ENCODE measurements at places on chromosomes 13 and 19.

DNA sequence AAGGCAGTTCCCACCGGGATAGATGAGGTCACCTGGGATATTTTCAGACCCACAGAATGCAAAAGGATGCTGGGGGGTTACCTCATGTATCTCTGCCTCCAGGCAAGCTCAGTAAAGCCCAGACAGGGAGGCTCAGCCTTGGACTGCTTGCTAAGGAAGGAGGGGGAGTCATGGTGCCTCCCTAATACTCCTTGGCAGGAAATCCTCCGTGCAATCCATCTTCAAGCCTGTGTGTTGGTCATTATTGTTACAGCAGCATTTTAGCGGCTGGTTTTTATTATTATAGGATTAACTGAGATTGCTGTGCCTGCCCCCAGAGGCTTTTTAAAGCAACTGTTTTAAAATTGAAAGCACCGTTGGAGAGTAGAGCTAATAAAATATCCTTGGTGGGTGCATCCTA lies 188.5 kb upstream of the UBL3 start:
- DNase-seq: no peak

GRCh38 chr13:42615691-42616090 lies 41.7 kb downstream of the TNFSF11 start:
- DNase-seq: peak; percentile 42

GRCh38 chr19:39479916-39480315 lies 722 bp upstream of the TIMM50 start:
- DNase-seq: no peak

DNA sequence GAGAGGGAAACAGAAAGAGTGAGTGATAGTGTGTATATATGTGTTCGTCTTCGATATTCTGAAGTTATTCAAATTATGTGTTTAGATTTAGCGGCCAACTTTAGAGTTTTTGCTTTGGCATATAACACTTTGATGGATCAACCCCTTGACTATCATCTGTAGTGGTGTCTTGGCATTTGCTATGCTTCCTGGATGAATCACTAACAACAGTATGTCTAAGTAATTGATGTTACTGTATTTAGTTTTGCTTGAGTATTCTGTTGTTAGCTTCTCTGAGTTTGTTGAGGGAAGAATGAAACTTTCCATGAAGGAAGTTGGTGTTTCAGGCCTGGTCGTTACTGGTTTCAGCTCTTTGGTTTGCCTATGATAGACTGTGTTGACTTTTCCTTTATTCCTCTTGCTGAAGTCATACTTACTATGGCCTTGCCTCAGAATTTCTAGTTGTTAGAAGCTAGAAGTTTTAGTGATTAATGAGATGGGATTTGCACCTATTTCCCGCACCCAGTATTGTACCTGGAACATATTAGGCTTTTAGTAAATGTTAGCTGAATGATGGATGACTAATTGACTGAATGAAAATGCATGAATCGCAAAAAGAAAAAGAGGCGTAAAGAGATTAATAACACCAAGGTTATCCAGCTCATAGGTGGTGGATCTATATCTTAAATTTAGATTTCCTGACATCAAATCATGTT lies 20.7 kb downstream of the NDFIP2 start:
- DNase-seq: no peak

DNA sequence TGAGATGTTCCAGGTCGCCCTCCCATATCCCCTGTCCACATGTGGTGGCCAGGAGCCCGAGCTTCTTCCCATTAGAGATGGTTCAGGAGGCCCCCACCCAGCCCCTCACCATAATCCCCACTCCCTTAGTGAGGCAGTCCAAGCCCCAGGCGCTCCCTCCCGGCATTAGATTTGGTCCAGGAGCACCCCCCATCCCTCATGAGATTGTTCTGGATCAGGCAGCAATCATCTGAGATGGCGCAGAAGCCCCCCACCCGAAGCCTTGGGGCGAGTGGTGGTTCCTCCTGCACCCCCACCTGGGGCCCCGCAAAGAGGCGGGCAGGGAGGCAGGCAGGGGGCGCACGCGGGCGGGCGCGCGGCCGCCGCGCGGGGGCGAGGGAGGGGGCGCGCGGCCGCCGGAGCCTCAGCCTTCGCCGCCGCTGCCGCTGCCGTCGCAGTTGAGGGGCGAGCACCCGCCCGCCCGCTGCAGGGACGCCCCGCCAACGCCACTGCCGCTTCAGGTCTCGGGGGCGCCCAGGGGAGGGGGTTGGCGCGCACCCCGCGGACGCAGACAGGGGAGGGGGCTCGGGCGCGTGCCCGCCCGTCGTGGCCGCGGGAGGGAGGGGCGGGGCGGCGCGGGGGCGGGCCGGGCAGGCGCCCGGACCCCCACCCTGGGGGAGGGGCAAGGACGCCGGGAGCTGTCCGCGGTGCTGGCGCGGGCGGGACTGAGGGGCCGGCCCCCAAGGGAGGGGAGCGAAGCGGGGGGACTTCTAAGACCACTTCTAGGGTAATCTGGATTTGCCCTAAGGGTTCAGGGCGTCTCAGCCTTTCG lies 46.4 kb upstream of the SHKBP1 start:
- peak; percentile 90 for DNase-seq

GRCh38 chr19:18340990-18341868 lies 831 bp downstream of the PGPEP1 start:
- DNase-seq: peak; percentile 14

DNA sequence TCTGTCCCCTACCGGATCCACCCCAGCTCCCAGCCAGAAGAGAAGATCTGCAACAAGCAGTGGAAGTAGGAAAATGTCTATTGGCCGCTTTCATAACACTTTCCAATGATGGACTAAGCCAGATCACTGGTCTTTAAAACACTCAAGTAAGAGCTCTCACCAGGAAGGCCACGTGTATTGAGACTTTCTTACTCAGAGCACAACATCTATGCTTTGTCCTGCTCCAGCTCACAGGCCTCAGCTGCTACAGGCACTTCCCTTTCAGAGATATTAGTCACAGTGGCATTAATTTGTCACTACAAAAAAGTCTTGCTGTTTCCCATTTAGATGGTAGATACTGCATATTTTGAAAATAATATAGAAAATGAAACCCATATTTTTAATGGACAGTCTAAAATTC lies 164.2 kb downstream of the ABCC4 start:
- DNase-seq: no peak

DNA sequence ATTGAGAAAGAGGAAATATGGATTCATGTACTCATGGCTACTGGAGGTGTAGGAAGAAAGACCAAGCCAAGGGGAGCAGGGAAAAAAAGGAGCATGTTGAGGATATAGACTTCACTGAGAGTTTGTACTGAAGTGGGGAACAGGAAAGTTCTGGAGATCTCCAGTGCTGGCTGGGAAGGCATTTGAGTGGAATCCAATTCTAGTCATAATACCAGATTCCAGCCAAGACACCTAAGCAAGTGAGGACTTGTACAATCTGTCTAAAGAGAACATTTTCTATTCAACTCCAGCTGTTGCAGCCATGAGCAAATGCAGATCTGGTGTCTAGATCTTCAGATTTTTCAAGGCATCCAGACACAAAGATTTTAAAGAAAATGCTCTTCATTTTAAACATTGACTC lies 412.5 kb downstream of the OXGR1 start:
- DNase-seq: no peak

GRCh38 chr13:106041445-106041844 lies 494.0 kb downstream of the EFNB2 start:
- DNase-seq: no peak

DNA sequence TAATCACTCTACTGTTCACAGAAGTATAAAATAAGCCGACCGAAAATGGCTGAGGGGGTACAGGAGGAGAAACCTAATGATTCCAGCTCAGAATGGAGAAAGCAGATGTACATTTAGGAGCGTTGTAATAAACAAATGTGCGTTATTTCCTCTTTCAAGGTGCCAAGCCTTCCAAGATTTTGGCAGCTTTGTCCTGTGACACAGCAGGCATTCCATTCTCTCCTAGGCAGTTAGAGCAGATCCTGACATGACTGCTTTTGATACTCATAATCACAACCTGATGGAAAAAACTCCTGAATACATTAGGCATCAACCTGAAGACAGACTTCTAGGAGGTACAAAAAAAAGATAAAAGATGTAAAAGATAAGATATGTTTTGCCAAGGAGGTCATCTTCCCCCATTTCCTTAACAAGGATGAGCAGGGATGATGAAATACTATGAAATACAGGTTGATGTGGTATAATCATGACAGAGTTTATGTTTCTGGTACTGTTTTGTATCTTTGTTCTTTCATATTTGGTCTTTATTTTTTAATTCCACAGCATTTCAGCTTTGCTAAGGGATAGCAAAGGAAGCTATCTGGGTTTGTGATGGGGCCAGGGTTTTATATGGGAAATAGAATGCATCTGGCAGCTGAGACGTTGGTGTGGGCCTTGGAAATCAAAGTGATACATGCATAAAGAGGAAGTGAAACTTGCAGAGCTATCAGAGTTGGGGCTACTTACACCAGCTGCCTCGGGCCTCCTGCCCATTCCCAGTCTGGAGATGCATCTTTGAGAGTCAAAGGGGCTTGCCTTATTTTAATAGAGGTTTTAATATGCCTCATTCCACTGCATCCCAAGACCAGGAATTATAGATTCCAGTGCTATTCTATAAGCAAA lies 222.5 kb downstream of the OXGR1 start:
- peak; percentile 14 for DNase-seq

GRCh38 chr13:21548577-21548976 lies 55.4 kb downstream of the MICU2 start:
- no peak for DNase-seq

DNA sequence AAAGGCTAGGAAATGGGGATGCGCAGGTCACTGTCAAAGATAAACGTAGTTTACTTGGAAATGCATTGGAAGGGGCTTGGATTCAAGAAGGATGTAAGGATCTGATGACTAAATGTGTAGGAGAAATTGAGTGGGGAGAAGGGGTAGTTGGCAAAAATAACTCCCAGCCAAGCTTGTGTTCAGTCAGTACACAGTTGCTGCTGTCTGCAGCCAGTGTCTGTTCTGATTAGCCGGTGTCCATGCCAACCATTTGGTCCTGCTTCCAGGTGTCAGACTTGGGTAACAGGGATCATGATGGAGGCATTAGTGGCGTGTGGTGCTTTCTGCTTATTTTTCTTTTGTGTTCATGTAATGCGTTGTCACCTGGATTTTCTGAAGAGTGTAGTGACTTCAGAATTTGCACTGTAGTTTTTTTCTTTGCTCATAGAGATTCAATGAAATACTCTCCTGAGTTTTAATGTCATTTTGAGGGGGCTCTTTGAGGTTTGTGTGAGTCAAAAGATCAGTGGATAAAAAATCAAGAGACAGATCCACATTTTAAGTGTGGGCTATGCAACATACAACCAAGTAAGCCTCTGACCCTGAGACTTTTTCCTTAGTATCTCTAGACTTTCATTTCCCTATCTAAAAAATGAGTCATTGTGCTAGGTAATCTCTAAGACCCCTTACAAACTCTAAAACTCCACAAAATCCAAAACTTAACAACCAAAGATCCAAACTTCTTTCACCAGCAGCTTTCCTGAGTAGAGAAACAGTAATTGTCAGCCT lies 103.9 kb downstream of the WDFY2 start:
- no peak for DNase-seq

DNA sequence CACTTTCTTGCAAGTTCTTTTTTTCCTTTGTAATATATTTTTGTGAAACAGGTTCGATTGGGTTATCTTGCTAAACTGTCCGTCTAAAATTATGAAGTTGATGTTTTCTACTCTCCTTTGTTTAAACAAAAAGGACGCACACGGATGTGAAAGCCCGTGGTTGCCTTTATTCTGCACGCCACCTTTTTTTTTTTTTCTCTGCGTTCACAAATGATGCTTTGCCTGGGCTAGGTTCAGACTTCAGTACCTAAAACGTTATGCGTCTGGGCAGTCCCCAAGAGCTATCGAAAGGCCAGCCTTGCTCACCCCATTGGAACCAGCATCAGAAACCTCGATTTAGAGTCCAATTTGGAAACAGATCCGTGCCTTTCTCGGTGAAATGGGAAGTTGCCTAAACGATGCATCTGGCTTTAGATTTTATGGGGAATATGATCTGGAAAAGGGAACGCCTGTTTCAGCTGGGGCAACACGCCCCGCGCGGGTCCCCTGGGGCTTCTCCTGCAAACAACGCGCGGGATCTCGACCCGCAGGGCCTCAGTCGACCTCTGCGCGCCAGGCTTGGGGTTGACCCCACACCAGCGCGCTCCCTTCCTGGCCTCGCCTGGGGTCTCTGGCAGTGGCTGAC lies 113.9 kb downstream of the KCNRG start:
- DNase-seq: no peak

- DNase-seq: no peak
Measured at GRCh38 chr19:632579-633067, 714 bp downstream of the POLRMT start.

GRCh38 chr19:23437901-23438300 lies 42.6 kb upstream of the ZNF91 start:
- no peak for DNase-seq

DNA sequence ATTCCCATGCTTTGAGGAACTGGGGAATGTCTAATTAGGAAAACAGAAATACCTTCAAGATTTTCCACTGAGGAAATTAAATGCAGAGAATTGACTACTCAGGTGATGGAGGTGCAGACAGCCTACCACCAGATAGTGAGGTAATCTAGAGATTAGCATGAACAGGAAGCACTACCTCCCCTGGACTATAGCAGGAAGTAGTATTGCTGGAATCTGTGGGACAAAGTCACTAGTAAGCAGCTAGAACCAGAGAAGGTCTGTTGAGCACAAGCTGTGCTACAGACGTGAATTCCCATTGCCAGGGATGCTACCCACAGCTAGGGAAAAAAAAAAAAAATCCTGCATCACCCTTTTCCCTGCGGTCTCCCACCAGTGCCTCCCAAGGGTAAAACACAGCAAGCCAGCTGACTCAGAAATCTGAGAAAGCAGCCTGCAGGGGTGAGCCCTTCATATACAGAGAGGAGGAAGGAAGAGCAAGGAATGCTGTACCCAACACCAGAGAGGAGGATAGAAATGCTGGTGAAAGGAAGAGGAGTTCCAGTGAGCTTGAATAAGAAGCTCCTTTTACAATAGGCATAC lies 10.2 kb downstream of the ENOX1 start:
- no peak for DNase-seq

DNA sequence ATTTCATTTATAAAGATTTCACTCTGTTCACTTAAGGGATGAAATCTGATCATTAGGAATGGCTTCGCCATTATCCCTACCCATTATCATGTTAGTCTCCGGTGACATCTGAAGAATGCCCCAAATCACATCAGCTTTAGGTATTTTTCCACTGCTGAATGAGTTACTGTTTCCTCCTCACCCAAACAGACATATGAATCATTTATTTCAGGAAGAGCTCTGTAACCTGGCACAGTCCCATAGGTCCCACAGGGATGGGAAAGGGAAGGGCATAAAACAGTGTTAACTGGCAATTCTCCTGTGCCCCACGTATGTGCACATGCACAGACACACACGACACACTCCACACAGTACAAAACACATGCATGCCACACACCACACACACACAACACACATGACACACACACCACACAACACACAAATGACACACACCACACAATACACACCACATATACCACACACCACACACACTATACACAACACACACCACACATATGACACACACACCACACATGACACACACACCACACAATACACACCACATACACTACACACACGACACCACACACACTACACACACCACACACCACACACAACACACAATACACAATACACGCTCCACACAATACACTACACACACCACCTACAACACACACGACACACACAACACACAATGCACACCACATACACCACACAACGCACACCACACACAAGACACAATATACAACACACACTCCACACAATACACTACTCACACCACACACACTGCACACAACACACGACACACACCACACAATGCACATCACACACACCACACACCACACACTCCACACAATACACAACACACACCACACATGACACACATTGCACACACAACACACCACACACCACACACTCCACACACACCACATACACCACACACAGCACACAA lies 15.4 kb downstream of the TMEM255B start:
- DNase-seq: no peak

- DNase-seq: no peak
Measured at GRCh38 chr19:1270213-1270853, 1.2 kb downstream of the CIRBP start.
